ENCODE measurements at places on chromosomes 2 and 18.

DNA sequence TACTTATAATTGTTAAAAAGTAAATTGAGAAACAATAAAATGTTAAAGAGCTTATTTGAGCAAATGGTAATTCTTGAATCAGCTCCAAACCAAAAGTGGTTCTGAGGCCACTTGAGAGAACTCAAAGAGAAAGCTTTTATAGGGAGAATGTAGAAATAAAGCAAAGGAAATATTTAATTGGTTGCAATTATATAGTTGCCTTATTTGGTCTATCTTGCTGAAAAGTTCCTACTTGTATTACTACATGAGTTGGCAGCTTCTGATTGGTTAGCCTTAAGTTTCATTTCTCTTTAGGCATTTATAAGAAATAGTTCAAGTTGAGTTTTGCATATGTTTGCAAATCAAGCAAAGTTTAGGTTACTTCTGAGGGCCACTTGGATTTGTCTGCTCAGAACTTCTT is 38.1 kb downstream of the SCN2A start:
- no peak for DNase-seq

DNA sequence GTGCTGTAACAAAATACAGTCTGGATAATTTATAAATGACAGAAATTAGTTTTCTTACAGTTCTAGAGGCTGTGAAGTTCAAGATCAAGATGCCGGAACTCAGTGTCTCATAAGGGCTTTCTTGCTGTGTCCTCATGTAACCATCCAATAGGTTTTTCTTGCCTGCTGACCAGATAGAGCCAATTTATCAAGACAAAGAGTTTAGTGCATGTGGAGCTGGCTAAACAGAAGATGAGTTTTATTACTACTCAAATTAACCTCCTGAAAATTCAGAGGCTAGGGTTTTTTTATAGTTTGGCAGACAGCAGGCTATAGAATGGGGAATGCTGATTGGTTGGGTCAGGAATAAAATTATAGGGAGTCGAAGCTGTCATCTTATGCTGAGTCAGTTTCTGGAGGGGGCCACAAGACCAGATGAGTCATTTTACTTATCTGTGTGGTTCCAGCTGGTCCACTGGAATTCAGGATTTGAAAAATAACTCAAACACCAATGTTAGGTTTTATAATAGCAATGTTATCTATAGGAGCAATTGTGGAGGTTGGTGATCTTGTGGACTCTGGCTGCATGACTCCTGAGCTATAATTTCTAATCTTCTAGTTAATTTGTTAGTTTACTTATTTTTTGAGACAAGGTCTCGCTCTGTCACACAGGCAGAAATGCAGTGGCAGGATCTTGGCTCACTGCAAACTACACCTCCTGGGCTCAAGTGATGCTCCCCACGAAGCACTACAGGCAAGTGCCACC is 3.2 kb upstream of the PDK1 start:
- DNase-seq, result no peak

GRCh38 chr2:171531291-171531690 is 9.0 kb downstream of the CYBRD1 start:
- no peak for DNase-seq

DNA sequence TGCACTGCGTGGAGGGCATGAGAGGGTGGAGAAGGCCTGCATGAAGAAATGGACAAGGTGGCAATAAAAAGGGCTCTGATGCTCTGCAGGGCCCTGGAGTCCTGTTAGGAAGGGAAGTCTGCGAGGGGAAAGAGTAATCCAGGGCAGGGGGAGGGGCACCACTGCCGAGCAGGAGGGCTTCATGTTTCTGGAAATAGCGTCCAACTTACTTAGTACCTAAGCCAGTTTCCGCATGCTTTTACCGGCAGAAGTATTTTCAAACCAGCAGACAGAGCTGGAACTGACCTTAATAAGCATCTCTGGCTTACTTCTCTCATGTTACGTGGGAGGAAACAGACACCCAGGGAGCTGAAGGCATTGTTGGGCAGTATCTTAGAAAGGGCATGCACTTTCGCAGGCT is 156.7 kb downstream of the GALNT14 start:
- no peak for DNase-seq

DNA sequence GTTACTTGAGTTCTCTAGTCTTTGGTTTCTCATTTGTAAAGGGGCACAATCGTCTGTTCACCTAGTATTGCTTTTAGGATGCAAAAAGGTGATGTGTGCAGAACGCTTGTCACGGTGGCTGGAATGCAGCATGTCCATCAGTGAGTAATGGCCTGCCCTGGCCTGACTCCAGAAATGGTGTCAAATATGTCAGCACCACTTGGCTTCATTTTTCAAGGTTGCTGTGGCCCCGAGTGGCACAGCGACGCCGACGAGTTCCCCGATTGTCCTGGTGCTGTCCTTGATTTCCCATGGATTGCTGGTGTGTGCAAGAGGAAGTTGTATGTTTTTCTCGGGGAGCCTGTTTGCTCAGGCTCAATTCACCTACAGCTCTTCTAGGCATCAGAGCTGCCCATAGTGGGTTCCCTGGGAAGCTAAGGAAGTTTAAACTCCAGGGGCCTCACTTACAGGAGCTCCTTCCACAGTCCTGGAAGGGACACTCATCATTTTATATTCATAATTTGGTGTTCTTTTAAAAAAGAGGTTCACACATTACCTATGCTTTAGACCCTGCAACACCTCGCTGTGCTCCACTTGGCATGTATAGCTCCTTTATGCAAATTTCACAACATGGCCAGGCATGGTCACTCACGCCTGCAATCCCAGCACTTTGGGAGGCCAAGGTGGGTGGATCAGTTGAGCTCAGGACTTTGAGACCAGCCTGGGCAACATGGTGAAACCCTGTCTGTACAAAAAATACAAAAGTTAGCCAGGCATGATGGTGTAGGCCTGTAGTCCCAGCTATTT is 25.6 kb upstream of the ZNF407 start:
- no peak for DNase-seq

DNA sequence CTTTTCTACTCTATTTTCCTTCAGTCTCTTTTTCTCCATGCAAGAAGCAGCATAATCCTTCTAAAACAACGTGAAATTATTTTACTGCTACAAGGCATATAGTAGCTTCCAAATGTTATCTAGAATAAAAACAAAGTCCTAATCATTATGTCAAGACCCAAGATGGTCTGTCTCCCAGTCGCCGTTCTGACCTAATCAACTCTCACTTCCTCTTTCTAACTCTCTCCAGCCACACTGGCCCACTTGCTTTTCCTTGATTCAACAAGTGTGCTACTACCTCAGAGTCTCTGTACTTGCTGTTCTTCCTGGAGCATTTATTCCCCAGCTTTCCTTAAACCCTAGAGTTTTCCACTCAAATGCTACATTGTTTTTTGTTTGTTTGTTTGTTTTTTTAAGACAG is 1491.2 kb downstream of the LRP1B start:
- no peak for DNase-seq

GRCh38 chr2:2866459-2866858 is 511.2 kb downstream of the EIPR1 start:
- DNase-seq, result no peak
